ENCODE measurements at places on chromosomes 3 and 15.

- no peak for DNase-seq
Observed at GRCh38 chr3:185720326-185720725, 104.5 kb downstream of the IGF2BP2 start.

- no peak for DNase-seq
Observed at GRCh38 chr15:42069025-42069424, 25.3 kb downstream of the PLA2G4D start.

DNA sequence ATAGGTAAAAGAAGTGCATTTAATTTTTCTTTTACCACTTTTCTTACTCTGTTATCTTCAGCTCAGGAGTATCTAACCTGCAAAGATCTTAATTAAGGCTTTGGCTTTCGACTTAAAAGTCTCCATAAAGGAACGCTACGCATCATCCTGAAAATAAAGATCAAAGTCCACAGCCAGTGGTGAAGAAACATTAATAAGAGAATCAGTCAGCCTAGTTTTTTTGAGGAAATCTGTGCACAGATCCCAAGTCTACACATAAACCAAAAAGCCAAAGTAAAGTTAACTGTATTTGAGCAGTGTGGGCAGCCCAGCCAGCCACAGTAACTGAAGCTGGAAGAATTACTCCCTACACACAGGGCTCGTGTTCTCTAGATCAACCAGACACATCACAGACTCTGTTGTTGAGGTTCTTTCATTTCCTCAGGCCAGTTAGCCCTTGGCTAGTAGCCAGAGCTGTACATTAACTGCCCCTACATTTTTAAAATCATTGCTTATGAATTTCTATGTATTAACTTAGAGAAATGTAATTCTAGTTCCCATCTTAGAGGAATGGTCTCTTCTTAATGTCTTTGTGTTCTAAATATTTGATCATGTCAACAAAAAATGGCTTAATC is 6.9 kb downstream of the LRRC2 start:
- no peak for DNase-seq

DNA sequence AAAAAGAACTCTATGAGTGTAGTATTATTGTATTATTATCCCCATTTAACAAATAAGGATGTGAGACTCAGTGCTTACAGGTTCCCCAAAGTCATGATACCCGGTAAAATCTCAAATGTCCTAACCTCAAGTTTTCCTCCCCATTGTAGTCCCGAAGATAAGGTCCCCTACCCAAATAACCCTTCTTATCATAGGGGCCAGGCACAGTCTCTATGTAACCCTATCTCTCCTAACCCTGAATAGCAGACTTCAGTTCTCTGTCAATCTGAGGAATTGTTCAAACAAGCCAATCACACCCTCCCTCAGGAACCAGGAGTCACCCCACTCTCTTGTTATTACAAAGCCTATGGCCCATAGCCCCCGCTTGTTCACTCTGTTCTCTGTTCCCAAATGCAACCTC is 10.5 kb upstream of the SUSD5 start:
- DNase-seq = no peak

- no peak for DNase-seq
Observed at GRCh38 chr3:110562621-110563020, 509.0 kb upstream of the NECTIN3 start.
